AML-193 (cell line): ENCODE measurements at places on chromosomes 6 and 20.
A peak's percentile ranks its signal among the peaks of the same experiment; 100 is the strongest.

DNA sequence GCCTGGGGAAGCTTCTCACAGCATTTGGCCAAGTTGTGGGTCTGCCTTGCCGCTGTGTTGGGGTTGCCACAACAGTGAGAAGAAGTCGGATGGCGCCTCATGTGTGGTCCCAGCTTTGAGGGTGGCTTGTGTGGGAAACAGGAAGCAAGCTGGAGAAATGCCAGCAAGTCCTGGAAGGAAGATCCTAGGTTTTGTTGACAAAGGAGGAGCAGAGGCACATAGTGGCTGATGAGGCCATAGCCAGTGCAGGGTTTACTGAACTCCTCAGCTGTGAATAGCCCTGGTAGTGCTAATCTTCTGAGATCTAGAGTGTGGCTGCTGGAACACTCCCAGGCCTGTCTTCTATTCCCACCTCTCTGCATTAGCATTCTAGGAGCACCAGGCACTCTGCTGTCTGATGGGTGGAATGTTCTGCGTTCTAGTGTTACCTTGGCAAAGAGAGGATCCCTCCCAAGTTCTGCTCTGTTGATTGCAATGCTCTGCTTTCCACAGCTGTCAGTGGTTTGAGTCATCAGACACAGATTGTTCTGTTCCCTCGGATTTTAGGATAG lies 25.2 kb downstream of the SNPH start:
- no peak for DNase-seq

- no peak for DNase-seq
Observed at GRCh38 chr20:15556869-15557268, 1016.4 kb downstream of the KIF16B start.

- DNase-seq: no peak
Observed at GRCh38 chr6:55019591-55019990, 154.7 kb upstream of the HCRTR2 start.

GRCh38 chr20:37200376-37200775 lies 21.0 kb upstream of the MROH8 start:
- DNase-seq: no peak

GRCh38 chr6:83853178-83854000 lies at the start of gene RIPPLY2:
Gene RIPPLY2 (plus strand): TSS chr6:83853360. CDS start chr6:83853417, 57 bp downstream.
- DNase-seq: no peak

GRCh38 chr6:134590449-134590848 lies 272.5 kb upstream of the SGK1 start:
- no peak for DNase-seq

DNA sequence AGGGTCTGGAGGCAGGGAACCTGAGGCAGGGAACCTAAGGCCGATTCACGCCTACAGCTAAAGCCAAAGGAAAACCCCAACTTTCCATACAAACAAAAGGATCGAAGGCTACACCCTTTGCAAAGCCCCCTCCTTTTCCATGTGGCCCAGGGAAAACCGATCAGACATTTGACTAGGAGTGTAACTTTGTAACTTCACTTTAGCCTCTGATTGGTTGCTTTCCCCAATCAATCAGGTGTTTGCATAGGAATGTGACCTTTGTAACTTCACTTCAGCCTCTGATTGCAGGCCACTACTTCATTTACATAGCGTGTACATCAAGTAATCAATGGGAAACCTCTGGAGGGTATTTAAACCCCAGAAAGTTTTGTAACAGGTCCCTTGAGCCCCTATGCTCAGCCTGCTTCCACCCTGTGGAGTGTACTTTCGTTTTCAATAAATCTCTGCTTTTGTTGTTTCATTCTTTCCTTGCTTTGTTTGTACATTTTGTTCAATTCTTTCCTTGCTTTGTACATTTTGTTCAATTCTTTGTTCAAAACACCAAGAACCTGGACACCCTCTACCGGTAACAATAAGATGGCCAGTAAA lies 43.3 kb downstream of the CHD6 start:
- no peak for DNase-seq

- no peak for DNase-seq
Observed at GRCh38 chr6:108884211-108885059, 36.2 kb downstream of the ARMC2 start.

DNA sequence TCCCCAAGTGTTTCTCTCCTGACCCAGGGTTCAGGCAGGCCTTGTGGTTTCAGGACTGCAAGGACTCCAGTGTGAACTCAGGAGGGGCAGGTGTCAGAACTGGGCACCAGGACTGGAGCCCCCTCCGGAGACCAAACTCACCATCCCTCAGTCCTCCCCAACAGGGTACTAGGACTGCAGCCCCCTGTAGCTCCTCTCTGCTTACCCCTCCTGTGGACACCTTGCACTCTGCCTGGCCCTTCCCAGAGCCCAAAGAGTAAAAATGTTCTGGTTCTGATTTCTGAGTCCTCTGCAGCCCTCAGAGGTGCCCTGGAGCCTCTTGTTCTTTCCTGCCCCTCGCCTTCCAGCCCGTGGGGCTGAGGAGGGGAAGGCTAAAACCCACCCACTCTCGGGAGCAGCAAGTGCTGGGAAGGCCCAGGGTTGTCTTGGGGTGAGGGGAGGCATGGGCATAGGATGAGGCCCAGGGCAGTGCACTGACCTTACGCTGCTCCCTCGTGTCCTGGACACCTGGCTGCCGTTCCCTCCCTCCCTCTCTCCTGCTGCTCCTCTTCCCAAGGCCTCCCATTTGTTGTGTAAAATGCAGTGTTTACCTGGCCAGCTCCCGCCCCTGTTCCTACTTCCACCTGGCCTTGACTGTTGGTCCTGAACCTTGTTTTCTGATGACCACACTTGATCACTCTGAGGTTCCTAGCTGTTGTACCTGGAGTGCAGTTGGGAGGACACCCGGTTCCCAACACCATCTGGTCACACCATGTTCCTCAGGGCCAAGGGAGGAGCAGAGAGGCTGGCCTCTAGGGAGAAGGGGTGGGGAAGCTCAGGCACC lies 9.9 kb downstream of the CNPY3 start:
- no peak for DNase-seq

DNA sequence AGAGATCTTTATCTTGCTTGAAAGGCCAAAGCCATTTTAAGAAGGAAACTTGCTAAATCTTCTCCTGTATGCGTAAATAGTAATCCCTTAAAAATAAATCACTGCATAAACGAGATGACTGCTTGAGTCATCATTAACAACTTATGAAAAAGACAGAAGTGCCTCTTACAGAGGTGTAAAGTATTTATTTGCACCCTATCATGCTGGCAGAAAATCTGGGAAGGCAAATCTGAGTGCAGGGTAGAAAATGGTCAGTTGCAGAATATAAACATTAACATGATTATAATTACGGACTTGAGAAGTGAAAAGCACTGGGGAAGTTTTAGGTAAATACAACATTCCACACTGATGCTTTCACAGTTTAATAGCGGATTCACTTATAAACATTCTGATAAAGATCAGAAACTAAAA lies 67.5 kb upstream of the FBXO30 start:
- no peak for DNase-seq

DNA sequence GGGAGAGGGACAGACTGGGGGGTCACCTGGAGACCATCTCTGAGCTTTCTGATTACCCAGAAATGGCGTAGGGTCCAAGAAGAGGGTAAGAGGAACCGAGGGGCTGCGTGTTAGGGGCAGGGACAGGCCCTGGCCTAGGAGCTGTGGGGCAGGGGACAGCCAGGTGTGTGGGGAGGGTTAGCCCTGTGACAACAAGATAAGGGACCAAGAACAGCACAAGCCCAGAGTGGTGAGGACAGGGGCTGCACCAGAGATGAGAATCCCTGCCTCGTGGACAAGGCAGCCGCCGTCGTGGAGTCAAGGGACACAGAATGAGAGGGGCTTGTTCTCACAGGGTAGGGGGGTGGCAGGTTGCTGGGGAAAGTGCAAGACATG lies 449 bp upstream of the AVP start:
- DNase-seq: no peak

DNA sequence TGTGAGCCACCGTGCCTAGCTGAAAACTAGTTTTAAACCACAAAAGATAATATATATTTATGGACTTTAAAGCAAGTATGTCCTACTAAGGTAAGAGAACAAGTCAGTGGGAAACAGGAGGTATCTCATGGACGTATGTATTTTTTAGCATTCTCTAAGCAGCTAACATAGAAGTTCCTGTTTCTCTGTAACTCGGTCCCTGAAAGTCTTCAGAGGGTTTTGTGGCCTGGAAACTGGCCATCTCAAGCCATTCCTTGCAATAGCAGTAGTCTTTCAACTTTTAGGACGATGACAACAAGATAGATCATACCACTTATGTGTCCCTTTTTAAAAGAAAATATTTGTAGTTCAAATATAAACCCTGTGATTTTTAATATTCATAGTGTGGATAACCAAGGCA lies 95.6 kb upstream of the RALGAPA2 start:
- peak; percentile 78 for DNase-seq

DNA sequence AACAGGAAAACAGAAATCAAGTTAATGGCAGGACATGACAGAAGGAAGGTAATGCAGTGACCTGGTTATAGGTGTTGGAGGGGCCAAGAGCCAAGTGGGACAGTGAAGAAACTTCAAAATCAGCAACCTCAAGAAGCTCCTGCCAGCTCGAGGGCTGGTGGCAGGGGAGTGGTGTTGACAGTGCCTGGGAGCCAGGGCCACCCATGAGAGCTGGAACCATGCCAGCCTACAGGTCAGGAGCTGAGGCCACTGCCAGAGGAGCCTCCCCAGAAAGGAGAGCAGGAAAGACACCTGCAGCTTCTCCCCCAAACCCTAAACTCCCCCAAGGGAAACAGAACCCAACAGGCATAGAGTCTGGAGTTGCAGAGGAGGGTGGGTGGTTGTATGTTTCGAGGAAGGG lies 262.1 kb downstream of the LRFN2 start:
- DNase-seq: no peak

DNA sequence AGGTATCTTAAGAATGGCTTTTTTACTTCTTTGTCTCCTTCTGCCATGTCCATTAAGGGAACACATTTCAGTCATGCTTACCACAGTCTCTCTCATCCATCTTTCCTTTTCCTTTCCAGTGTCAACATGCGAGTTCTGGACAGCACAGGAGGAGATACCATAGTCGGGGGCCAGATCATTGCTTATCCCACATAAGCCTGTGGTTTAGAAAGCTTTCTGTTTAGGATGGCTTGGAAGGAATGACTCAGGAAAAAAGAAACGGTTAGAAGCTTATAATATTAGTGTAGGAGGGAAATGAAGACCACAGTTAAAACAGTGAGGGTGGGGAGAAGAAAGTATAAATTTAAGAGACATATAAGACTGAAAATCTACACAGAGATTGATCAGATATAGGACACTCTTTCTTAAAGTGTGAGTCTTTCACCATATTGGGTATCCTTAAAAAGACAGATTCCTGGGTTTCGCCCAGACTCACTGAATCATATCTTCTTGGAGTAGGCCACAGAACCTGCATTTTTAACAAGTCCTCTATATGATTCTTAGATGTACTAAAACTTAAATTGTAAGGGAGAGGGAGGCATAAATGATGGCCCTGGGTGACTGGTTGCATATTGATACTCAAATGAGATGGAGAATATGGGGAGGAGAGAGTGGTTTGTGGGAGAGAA lies 36.1 kb downstream of the DSE start:
- no peak for DNase-seq

DNA sequence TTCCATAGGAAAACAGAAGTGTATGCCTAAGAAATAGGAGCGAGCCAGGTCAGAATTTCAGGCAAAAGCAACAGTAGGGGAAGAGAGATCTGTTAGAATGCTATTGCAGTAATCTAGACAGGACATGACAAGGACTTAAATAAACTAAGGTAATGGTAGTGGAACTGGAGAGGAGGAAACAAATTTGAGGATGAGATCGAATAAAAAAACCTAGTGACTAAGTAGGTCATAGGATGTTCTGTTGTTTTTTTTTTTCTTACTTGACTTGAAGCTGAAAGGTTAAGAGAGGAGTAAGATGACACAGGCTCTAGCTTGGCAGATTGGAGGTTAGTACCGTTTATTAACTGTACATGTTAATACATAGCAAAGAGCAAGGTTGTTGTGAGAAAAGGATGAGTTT lies 28.6 kb downstream of the ORC3 start:
- no peak for DNase-seq

DNA sequence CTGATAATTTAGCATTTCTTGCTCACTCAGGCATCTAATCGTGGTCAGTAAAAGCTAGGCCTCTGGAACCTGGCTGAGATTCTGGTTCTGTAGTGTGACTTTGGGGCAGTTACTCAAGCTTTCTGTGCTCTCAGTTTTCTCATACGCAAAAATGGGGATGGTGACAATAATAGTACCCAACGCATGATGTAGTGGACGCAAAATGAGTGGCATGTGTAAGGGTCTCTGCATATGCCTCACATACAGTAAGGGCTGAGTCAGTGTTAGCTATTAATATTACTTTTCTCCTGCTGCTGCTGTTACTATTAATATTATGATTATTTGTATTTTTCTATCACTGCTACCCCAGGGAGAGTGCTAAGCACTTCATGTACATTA lies 686 bp downstream of the GINS1 start:
- no peak for DNase-seq
